NCI-H460 (cell line): ENCODE measurements at places on chromosomes 5 and 9.

DNA sequence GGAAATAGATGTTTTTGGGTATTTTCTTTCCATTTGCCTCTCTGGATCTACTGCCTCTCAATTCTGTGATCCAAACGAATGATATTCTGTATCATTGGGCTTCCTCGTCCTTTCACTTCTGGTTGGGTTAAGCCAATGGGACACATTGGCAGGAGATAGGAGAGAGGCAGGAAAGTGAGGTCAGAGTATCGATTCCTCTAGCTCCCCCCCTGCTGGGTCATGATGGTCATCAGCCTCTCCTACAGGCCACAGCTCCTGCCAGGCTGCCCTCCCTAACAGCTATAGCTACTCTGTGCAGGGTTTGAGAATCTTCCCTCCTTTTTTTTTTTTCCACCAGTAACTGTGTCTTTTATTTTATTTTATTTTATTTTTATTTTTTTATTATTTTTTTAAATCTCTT is 39.4 kb downstream of the APBA1 start:
- DNase-seq = no peak

GRCh38 chr5:132420706-132421272 is 51.3 kb downstream of the SLC22A5 start:
- no peak for DNase-seq

GRCh38 chr5:149860801-149861322 is 83.7 kb downstream of the PDE6A start:
- DNase-seq = no peak

DNA sequence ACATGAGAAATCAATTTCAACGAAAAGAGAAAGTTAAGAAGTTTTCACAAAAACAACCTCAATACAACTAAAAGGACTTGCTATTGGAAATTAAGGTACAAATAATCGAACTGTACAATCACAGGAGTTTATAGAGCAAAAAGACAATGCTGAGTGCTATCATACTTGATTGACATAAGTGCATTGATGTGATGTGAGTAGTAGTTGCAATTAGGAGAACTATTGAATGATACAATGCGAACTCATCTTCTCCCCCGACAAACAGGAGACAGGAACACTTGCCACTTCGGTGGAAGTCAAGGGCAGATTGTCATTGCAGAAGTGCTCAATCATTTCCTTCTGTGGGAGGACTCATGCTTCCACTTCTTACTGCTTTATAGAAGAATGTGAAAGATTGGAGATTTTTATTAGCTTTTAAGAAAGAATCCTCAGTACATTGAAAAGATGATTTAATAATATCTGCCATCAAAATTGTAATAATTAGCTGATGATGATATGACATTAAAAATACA is 276.6 kb upstream of the MPDZ start:
- no peak for DNase-seq

DNA sequence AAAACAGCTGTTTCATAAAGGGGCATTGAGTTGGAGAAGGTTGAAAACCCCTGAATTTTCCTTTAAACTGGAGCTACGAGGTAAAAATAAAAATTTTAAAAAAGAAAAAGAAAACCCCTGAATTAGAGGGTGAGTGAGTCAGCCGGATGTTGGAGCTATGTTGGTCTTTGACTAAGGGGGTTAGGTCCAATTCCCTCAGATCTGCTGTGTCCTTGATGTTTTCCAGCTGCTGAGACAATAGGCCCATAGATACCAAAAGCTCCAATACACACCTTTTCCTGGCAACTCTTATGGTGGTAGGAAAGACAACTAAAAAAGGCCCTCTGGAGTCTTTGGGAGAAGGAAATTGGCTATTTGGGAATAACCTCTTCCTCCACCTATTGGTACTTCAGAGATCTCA is 79.4 kb upstream of the SAP30L start:
- no peak for DNase-seq

- DNase-seq = no peak
Measured at GRCh38 chr5:172082180-172082579, 75.7 kb upstream of the FBXW11 start.

- no peak for DNase-seq
Measured at GRCh38 chr9:114289571-114290481, 33.1 kb upstream of the ORM1 start.

DNA sequence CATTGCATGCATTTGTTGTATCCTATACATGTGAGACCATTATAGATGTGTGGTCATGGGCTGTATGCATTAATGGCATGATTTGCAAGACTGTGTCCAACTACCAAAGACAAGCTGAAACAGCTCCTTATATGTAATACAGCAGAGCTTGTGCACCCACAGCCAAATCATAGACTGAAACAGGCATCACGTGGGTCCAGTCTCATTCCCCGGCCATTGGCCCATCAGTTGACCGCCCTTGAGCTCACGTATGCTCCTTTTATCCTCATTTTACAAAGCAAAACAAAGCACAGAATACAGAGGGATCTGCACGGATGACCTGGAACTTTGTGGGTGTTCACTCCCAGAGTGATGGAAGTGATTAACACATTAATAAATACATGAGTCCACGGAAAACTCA is 109.1 kb downstream of the ROR2 start:
- DNase-seq = no peak

DNA sequence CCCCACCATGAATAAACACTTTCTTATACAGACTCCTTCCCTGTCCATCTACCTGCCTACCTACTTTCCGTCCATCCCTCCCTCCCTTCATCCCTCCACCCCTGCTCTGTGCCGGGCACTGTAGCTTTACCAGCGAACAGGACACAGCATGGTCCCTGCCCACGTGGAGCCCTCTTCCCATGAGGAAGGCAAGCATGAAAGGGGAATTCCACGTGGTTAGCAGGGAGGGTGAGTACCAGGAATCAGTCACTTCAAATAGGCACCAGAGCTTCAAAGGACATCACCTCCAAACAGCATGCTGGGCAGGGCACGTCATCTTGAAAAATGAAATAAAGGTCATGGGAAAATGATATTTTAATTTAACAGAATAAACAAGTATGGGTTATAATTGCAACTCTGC is 35.0 kb upstream of the TDRD7 start:
- no peak for DNase-seq

GRCh38 chr5:142390334-142390733 is 65.5 kb upstream of the SPRY4 start:
- no peak for DNase-seq

GRCh38 chr5:123524146-123524545 is 12.2 kb downstream of the CSNK1G3 start:
- DNase-seq = no peak

DNA sequence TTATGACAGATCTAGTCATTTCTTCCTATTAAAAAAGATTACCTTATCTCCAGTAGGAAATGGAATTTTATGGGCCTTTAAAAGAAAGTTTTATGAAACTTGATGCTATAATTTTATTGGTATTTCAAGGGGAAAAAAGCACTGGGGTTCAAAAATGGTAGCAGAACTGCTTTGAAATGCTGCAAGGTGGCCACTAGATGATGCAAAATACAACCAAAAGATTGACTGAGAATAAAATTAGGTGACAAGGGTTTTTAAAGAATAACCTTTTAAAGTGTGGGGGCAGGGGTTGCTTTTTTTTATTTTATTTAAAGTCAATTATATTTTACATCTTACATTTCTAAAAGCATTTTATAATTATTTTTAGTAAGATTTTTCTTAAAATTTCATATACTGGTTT is 61.7 kb downstream of the KLF9 start:
- peak; percentile 4 for DNase-seq

DNA sequence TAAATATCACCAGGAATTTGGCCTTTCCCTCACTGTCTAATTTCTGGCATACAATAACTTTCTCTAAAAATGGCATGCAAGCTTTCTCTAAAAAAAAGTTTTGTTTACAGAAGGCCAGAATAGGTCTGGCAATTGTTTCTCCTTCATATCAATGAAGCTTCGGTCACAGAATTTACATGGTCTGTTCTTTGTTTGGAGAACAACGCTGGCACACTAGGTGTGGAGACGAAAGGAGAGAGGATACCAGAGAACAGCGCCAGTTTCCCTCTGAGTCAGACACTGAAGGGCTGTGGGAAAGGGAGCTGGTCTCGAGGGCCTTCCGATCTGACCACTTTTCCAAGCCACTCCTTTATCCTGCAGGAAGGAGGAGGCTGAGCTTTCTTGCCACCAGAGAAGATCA is 60.1 kb upstream of the ITGA1 start:
- DNase-seq = peak; percentile 1

DNA sequence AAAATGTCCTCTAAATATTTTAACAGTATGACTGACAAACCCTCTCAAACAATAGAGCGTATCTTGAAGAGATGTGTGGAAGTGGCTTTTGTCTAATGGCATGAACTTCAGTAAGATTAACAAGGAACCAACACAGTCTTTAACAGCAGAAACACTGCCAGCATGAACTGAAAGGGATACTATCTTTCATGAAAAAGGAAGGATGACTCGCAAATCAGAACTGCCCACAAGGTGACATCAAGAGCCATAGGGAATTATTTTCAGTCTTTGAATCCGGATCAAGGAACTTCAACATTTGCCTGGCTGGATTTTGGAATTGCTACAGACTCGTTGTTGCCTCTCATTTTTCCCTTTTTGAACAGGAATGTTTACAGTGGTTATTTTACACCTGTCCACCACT is 5.1 kb upstream of the HEXB start:
- no peak for DNase-seq

GRCh38 chr5:105940181-105940580 is 1730.6 kb downstream of the EFNA5 start:
- DNase-seq = no peak

DNA sequence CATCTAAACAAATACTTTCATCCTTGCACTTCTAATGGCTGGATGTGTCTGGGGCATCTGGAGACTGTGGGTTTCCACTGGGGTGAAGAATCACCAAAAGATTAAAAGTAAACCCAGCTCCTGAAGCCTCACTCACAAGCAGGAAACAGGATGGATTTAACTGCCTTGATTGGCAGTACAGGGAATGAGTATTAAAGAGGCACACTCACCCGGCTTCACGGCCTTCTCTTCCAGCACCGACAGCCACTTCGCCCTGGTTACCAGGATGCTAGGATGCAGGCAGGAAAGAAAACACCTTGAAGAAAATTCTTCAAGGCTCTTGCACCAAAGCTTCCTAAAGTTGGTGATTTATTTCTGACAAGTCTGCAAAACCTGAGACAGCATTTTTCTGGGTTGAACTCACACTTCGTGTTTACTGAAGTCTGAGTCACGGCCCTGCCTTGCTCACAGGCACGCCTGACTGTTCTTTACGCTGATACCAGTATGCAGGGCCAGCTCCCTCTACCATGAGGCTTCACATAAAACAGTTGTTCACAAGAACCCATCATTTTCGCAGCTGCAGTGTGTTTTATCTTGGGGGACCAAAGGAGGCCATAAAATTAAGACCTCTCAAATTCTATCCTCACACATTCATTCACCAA is 56.5 kb upstream of the ZNF354A start:
- peak; percentile 73 for DNase-seq

GRCh38 chr5:91025449-91025848 is 357.7 kb downstream of the ARRDC3 start:
- DNase-seq = no peak
